HAP-1 (cell line): ENCODE measurements at places on chromosomes 1 and 21.

GRCh38 chr1:33334081-33334552 is 13.2 kb upstream of the A3GALT2 start:
- DNase-seq = no peak

GRCh38 chr1:199243423-199244061 is 604.7 kb downstream of the PTPRC start:
- peak; percentile 65 for DNase-seq

DNA sequence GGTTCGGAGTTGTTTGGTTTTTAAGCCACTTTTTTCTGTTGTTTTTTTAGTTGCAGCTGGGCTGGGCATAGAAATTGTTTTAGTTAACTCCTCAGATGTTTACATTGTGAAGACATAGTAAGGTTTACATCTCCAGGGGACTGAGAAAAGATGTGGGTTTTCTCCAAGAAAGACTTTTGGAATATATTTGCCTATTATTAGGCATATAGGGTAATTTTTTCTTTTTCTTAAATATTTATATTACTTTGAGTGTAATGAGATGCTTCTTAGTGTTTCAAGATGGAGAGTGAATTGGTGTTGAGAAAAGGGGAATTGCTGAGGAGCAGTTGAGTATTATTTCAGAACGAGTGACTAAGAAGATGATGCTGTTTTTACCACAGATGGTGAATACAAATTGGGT is 26.6 kb upstream of the PIGK start:
- DNase-seq = no peak

GRCh38 chr1:187645651-187646050 is 816.9 kb downstream of the PLA2G4A start:
- no peak for DNase-seq

DNA sequence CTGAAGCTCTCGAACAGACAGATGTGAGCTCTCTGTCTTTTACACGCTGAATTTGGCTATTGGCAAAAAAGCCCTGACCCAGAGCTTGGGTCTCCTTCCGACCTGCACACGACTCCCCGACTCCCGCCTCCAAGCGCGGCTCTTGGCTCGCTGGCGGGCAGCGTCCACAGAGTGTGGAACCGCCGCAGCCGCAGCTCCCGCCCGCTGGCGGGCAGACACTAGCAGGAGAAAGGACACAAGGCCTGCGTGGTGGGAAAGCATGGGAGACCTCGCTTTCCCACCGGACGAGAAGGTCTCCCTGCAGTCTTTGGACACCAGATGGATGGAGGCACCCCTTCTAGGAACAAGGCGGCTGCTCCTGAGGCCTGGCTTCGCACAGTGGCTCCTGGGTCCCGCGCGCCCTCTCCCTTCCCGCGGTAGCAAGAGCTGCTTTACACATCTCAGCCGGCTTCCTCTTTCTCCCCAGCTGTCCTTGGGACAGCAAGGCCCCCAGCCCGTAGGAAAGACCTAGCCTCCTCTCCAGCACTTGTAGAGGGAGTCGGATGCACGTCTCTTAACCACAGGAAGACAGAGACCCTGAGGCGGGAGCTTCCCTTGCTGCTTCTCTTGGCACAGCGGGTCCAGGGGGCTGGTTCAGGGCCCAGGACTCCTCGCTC is 92.1 kb downstream of the PRKAB2 start:
- DNase-seq = no peak

DNA sequence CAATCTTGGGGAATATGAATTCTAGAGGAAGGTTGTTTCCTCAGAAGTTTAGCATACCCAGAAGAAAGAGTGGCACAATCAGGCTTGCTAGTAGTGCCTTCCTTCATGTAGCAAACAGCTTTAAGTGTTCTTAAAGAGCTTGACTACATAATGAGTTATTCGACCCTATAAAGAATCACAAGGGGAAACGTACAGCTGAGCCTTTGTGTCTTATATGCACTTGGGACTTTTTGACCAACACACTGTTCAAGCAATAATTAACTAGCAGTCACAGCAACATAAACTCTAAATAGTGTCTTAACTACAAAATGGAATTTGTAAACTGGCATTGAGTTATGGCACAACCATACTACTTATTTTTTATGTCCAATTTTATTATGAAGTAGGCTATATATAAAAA is 86.1 kb downstream of the TTLL7 start:
- DNase-seq = no peak

GRCh38 chr1:36440646-36441045 is 9.6 kb downstream of the OSCP1 start:
- DNase-seq = no peak

- DNase-seq = no peak
These were observed 490.7 kb upstream of the B3GALT2 start for GRCh38 chr1:193676996-193677549.

GRCh38 chr1:24114753-24115152 is 2.8 kb upstream of the MYOM3 start:
- DNase-seq = no peak

- no peak for DNase-seq
These were observed 97.6 kb downstream of the VAV3 start for GRCh38 chr1:107867422-107867821.

DNA sequence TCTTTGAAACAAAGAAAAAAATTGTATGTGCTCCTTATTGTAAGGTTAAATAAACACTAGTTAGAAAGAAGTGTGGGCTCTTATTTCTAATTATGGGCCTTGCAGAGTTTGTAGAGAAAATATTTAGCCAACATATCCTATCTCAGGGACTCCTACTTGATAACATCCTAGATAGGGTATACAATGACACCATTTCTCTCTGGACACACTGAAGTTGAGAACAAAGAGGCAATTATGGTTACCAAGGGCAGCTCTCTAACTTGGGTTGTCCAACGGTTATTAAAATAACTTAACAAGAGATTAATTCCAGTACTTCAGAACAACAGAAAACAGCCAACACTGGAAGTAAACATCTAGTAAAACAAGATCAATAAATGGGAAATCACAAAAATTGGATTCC is 69.0 kb upstream of the ZC3H11B start:
- no peak for DNase-seq
